Activated T-helper 1 cell treated with anti-CD3 and anti-CD28 coated beads, Interleukin-2, amount 50 U/mL, for 16 hours (primary cell): ENCODE measurements at places on chromosomes 11 and 22.

GRCh38 chr11:2327032-2327431 is 25.2 kb downstream of the TSPAN32 start:
- no peak for DNase-seq

DNA sequence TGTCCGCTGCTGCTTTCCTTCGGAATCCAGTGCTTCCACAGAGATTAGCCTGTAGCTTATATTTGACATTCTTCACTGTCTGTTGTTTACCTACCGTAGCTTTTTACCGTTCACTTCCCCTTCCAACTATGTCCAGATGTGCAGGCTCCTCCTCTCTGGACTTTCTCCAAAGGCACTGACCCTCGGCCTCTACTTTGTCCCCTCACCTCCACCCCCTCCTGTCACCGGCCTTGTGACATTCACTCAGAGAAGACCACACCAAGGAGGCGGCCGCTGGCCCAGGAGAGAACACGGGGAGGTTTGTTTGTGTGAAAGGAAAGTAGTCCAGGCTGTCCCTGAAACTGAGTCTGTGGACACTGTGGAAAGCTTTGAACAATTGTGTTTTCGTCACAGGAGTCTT is 15.4 kb upstream of the ST14 start:
- no peak for DNase-seq

DNA sequence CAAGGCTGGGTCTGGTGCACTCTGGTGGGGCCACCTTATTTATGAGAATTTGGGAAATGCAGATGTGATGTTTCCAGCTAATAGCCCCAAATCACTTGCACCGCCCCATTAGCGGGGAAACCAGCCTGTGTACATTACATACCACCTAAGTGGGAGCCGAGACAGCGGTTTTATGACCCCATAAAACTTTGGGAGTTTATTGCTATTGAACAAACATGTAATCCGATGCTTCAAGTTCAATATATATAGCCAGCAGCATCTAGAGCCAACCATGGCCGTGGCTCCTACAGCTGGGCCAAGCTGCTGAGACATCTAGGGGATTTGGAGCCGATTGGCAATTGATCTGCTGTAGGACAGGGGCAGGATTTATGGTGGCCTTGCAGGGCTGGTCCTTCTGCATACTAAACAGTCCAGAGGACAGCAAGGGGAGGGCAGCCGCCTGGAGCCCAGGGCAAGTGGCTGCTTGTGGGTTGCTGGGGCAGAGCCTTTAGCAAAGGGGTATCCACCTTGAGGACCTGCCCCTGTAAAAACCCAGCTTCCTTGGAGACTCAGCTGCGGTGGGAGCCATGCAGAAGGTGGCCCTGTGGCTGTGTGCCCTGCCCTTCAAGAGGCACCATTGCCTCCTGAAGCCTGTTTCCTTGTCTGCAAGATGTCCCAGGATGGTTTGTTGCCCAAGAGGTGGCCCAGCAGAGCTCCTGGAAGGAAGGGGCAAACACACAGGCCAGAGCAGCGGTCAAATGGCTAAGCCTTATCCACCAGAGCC is 47.9 kb upstream of the CCDC188 start:
- no peak for DNase-seq

DNA sequence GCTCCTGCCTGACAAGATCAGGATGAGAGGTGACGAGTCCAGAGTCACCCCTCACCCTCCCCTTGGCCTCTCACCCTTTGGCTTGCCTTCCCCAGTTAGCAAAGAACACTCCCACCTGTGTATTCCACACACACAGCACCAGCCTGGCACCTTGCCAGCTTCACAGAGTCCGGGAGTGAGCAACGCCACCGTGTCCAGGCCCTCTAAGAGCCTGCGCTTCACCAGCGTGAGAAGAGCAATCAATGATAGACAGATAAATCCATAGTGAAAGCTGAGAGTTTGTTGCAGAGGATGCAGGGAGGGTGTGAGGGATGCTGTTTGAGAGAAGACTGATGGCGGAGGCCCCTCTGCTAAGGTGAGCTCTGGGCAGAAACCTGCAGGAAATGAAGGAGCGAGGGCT is 404.5 kb downstream of the LARGE1 start:
- DNase-seq: no peak

DNA sequence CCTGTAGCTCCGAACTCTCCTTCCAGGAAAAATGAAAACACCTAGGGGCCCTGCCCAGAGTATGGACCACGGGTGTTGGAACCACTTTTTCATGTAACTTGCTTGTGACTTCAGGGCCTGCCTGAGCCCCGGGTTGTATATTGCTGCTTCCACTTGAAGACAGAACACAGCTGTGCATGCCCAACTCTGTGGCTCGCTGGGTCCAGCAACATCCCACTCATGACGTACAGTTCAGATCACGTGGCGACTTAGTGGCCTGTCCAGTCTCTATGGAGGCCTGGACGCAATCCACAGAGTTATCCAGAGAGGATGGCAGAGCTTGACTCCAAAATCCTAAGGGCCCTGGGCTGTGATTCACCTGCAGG is 6.8 kb downstream of the C11orf21 start:
- peak; percentile 2 for DNase-seq

DNA sequence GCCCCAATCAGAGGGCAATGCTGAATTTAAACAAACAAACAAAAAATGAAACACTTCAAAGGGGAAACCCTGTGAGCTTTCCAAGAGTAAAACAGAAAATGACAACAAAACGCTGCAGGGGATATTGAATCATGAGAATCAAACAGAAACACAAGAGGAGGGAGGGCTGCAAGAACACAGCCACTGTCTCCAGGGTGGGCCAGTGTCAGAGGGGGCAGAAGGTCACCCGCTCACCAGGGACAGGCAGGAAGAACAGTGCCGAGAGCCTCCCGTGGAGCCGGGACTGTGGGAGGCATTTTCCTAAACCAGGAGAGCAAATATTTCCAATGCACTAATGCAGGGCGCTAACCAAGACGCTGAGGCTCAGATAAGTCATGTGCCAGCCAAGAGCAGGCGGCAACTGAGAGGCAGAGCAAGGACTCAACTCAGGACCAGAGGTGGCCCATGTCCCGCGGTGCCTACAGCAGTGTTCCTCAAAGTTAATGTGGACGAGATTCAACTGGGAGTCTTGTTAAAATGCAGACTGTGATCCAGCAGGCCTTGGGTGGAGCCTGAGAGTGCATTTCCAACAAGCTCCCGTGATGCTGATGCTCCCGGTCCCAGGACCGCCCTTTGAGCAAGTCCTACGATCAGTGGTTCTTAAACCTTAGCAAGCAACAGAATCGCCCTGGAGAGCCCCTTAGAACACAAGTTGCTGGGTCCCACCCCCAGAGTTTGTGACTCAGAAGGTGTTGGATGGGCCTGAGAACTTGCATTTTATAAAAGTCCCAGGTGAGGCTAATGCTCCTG is 197.2 kb downstream of the TENM4 start:
- DNase-seq: no peak

- no peak for DNase-seq
Observed at GRCh38 chr11:64893194-64894069, 15.0 kb upstream of the EHD1 start.

- no peak for DNase-seq
Observed at GRCh38 chr11:130834886-130835285, 81.4 kb downstream of the SNX19 start.

DNA sequence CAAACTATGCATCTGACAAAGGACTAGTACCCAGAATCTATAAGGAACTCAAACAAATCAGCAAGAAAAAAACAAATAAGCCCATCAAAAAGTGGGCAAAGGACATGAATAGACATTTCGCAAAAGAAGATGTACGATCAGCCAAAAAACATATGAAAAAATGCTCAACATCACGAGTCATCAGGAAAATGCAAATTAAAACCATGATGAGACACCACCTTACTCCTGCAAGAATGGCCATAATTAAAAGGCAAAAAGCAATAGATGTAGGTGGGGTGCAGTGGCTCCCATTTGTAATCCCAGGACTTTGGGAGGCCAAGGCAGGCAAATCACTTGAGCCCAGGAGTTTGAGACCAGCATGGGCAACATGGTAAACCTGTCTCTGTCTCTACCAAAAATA is 10.4 kb upstream of the OR10V1 start:
- no peak for DNase-seq

DNA sequence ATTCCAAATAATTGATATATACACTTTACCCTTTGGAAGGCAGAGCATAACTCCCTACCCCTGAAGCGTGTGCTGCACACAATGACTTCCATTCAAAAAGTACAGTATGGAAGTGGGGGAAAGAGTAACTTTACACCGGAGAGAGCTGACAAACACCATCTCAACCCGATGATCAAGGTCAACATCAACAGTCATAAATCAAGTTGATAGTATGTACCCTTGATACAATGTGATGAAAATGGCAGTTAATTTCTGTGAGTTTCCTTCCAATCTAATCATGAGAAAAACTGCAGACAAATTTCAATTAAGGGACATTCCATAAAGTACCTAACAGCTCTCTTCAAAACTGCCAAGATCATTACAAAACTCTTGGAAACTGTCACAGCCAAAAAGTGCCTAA is 6.0 kb upstream of the DEUP1 start:
- no peak for DNase-seq

- DNase-seq: no peak
Observed at GRCh38 chr11:10604798-10605197, 36.3 kb upstream of the LYVE1 start.

DNA sequence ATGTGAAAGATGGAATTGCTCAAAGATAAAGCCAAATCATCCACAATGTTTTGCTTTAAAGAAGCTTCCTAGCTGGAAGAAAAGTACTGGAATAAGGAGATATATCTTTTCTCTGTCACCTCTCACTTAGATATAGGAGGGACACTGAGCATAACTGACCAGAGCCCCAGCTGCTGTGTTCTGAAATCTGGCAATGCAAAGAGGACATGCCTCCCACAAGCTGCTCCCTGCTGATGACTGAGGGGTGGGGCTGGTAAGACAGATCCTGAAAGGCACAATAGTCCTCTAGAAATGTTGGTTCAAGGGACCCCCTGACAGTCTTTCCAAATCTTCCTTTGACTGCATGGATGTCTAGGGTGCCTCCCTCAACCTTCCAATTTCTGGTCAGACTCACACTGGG is 67.0 kb downstream of the SC5D start:
- DNase-seq: no peak

DNA sequence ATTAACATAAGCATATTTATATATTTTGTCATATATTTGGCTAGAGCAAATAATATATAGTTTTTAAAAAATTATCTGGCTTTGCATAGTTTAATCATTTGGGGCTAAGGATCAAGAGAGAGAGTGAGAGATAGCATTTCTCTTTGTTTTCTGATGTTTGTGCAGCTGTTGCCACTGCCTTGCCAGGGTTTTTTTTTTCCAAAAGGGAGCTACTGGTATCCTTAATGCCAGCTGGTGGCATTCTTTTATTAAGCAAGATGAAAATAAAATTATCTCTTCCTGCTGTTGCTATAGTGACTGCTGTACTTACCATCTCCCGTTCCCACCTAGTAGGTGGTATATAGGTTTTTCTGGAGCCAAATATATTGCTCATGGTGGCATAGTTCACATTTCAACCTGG is 793.3 kb upstream of the ARHGAP42 start:
- DNase-seq: no peak

GRCh38 chr11:86592659-86593451 is 79.6 kb downstream of the ME3 start:
- DNase-seq: peak; percentile 68

- DNase-seq: no peak
Observed at GRCh38 chr11:128294671-128295050, 292.7 kb downstream of the ETS1 start.

- DNase-seq: no peak
Observed at GRCh38 chr11:120707098-120707497, 195.6 kb downstream of the GRIK4 start.

DNA sequence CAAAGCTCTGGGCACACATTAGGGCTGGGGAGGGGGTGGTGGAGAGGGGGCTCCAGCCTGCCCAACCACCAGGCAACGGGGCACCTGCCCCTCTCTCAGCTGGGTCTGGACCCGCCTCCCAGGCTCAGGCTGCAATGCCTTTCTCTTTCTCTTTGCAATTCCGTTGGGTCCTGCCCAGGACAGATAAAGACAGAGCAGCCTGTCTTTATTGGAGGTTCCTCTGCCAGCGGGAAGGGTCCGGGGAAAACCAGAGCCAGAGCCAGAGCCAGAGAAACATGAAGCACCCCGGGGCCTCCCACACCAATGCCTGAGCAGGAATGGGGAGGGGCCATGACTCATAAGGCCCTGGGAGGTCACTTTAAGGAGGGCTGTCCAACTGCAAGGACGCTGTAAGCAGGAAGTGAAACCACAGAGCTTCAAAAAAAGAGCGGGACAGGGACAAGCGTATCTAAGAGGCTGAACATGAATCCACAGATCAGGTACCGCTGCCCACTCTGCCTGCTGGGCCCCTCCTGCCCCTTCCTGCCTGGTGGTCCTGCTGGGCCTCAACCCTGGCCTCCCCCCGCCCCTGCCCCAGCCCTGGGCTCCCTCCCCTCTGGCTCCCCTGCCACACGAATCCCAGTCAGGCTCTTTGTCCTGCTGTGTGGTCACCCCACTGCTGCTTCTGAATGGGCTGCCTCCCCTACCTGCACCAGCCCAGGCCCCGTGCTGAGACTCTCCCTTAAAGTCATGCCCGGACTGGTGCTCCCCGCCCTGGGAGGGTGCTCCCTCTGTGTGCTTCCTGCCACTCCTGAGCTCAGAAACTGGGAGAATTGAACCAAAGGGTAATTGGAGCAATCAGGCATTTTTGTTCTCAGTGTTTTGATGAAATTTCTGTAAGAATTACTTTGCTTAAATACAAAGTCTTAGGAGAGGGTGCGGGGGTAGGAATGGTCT is at the start of gene APOBEC3B:
TSS of gene APOBEC3B (plus strand) at position 356 of the 936 bp plus-strand sequence. CDS start at position 463, 107 bp downstream.
- peak; percentile 49 for DNase-seq

GRCh38 chr11:131190446-131190845 is 180.0 kb upstream of the NTM start:
- DNase-seq: no peak

DNA sequence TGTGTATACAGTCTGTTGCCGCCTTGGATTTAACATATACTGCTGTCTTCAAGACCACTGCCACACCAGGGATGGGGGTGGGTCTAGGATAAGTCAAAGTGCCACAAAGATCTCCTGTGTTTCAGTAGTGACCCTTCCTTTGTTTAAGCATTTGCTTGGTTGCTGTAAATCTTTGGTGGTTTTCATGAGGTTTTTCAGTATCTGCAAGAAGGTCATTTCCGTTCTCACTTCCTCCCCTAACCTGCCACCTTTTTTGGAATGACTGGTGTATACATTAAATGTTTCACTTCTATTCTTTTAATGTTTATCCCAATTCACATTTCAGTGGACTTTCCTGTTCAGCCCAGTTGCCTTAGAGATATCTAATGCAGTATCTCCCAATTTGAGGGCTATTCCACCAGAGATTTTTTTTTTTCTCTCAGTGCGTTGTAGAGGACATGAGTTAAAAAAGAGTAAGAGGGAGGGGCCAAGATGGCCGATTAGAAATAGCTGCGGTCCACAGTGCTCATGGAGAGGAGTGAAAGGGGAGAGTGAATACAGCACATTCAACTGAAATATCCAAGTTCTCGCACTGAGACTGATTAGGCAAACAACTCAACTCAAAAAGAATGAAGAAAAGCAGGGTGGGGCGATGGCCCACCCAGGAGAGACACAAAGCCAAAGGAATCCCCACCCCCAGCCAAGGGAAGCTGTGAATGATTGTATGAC is 43.2 kb downstream of the USP47 start:
- no peak for DNase-seq

- no peak for DNase-seq
Observed at GRCh38 chr11:70669871-70670675, 271.7 kb downstream of the CTTN start.
